ENCODE measurements at places on chromosomes 16 and 17. TPM values are rescaled to one million over a fixed set of nuclear protein-coding genes. Genes with fewer than 3 reads are reported as not detected.

The ZSCAN10 gene
- total RNA-seq, result not detected

The CES4A gene
- 10.4 TPM for total RNA-seq

The EPX gene
- total RNA-seq, result not detected

The MT3 gene
- total RNA-seq, result not detected

The ZNF469 gene
- 5.9 TPM for total RNA-seq

DNA sequence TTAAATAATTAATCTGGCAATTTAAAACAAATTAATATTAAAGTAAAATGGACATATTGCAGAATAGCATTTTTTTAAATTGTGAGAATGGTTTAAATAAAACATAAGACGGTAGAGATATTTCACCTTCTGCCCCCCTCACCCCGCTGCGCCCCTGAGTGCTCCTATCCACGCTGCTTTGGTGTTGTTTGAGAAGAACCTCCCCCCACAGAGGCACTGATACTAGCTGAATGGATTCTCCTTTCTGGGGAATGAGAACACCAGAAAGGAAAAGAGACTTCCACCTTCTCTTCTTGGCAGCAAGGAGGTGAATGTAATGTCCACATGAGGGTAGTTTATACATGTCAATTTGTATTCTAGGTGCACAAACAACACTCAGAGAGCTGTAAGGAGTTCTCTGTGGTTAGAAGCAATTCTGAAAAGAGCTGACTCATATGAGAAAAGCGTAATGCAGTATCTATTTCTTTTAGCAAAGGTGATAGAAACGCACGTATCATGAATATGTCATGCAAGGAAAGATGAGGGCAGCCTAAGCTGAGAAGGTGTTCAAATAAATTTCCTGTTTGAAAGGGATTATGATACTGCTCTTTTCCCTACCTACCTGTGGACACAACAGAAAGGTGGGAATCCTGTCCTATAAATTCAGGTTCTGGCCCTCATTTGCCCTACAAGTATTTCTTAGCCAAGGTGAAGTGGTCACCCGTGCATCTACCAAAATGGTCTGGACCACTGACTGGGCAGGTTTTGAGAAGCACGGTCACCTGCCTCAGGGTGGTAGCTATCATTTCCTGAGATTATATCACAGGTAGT, 126.9 kb downstream of the PARN start:
- H3K27me3 ChIP-seq, result no peaks in the 10 kb centered on the region
- no peak overlapping the region for H3K4me3 ChIP-seq
- no peaks in the 10 kb centered on the region for H3K4me1 ChIP-seq

- no peak overlapping the region for H3K4me3 ChIP-seq
- H3K36me3 ChIP-seq, result no peaks in the 10 kb centered on the region
- H3K27me3 ChIP-seq, result no peaks in the 10 kb centered on the region
- DNase-seq, result no peak
- no peaks in the 10 kb centered on the region for H3K4me1 ChIP-seq
Observed at GRCh38 chr16:26195225-26195624, 503.5 kb downstream of the HS3ST4 start.

- H3K27ac ChIP-seq, result no peak overlapping the region
- no peaks in the 10 kb centered on the region for H3K27me3 ChIP-seq
- H3K4me1 ChIP-seq, result peaks cover 5% of the 10 kb centered on the region
- no peak overlapping the region for H3K4me3 ChIP-seq
Observed at GRCh38 chr17:30926516-30926915, 4.8 kb downstream of the ADAP2 start.

DNA sequence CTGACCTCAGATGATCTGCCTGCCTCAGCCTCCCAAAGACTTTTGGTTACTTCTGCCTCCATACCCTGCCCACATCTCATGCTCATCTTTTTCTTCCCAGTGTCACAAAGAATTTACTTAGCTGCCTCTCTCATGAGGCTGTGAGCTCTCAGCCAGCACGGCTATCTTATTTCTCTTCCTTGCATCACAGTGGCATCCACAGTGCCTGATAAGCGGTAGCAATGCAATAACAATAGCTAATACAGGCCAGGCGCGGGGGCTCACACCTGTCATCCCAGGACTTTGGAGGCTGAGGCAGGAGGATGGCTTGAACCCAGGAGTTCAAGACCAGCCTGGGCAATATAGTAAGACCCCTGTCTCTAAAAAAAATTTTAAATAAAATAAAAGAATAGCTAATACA, 15.5 kb upstream of the MARVELD3 start:
- H3K27me3 ChIP-seq, result no peaks in the 10 kb centered on the region
- no peak overlapping the region for H3K27ac ChIP-seq
- DNase-seq, result no peak
- H3K4me1 ChIP-seq, result peaks cover 13% of the 10 kb centered on the region

GRCh38 chr17:75822119-75822799, 21.9 kb downstream of the UNC13D start:
- H3K4me3 ChIP-seq, result no peak overlapping the region
- peaks cover 9% of the 10 kb centered on the region for H3K4me1 ChIP-seq
- no peaks in the 10 kb centered on the region for H3K27me3 ChIP-seq
- no peak overlapping the region for H3K27ac ChIP-seq

GRCh38 chr17:33057564-33057963, 65.9 kb downstream of the SPACA3 start:
- H3K36me3 ChIP-seq, result no peaks in the 10 kb centered on the region
- H3K27ac ChIP-seq, result no peak overlapping the region
- H3K4me3 ChIP-seq, result no peak overlapping the region
- DNase-seq, result no peak
- no peaks in the 10 kb centered on the region for H3K27me3 ChIP-seq

- no peak for DNase-seq
- no peaks in the 10 kb centered on the region for H3K36me3 ChIP-seq
- no peaks in the 10 kb centered on the region for H3K4me1 ChIP-seq
- peaks cover 36% of the 10 kb centered on the region for H3K27me3 ChIP-seq
Observed at GRCh38 chr17:49932138-49932723, 36.8 kb upstream of the DLX4 start.

DNA sequence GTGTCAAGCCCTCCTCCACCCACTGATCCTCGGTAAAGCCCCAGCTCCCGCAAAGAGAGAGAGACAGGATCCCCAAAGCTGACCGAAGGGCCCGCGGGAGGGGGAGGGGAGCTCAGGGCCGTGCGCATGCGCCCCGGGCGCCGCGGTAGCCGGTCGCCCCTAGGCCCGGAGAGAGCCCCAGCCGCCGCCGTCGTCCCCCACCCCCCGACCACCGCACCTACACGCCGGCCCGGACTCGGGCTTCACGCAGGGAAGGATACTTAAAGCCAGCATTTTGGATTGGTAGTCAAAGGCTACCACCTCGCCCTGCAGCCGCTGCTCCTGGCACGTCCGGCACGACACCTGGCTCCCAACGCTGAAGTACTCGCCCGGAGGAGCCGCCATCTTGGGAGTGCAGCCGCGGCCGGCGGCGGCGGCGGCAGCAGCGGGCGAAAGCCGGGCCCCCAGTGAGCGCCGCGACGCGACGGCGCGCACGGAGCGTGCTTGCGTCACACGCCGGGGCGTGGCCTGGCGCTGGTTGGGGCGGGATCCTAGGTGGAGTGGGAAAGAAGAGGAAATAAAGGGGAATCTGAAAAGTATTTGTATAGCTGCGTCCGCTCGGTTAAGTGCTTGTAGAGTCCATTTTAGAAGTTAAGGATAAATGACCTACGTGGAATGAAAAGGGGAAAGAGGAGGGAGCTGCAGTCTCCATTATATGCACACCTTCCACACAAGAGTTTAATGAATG, at the start of gene LSM12:
Gene LSM12, minus strand, starts transcription at position 468 of the 727 bp plus-strand sequence. Its CDS starts 84 bp downstream, at position 384.
- H3K27me3 ChIP-seq, result no peaks in the 10 kb centered on the region
- H3K36me3 ChIP-seq, result no peaks in the 10 kb centered on the region
- peak within 1 kb of the TSS; percentile 75 for H3K4me3 ChIP-seq
- DNase-seq, result peak; percentile 96

- H3K36me3 ChIP-seq, result peaks cover 9% of the 10 kb centered on the region
- H3K4me3 ChIP-seq, result no peak overlapping the region
- no peak for DNase-seq
- H3K27me3 ChIP-seq, result no peaks in the 10 kb centered on the region
- no peak overlapping the region for H3K27ac ChIP-seq
Observed at GRCh38 chr16:17117906-17118577, 352.7 kb downstream of the XYLT1 start.

DNA sequence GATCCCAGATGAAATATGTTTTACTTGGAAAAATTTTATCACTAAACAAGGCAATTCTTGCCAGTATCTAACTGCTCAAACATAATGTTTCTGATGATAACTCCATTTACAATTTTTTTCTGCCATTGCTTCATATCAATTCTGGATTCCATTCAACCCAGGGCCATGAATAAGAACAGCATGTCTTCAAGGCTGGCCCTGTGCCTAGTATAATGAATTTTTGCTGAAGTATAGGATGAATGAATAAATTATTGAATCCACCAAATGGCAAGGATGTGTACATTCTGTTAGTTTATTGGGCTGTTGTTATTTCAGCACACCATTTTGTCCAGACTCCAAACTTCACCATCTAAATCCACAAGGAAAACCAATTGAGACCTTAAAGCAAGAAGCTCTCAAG, 414.7 kb downstream of the HS3ST3B1 start:
- no peaks in the 10 kb centered on the region for H3K4me1 ChIP-seq
- H3K27ac ChIP-seq, result no peak overlapping the region
- DNase-seq, result no peak
- H3K36me3 ChIP-seq, result no peaks in the 10 kb centered on the region
- no peak overlapping the region for H3K4me3 ChIP-seq

DNA sequence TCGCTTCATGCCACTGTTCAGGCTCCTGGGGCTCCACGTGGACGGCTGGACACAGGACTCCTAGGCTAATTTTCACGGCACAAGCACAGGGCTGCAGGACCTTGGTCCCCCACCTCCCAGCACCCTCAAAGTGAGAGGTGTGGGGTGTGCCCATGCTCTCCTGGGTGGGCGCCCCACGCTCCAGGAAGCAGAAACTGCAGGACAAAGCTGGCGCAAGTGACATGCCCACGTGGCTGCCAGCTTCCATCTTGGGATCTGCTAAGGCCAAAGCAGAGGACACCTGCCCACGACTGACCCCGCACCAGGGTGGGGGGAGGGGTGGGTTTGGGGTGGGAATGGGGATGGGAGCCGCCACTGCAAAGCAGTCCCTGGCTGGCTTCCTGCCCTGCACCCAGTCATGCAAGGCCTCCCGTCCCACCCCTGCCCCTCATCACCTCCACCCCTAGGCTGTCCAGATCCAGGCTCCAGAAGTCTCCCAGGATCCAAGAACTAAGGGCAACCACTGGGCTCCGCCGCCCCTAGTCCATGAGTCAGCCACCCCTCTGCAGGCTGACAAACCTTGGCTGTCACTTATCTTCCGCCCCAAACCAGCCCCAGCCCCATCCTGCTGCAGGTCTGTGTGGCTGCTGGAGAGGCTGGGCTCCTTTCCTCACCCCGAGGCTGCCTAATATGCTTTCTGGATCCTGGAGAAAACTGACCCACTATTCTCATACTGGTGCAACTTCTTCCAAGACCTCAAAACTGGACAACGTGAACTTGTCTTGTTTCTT, 11.1 kb downstream of the USP6 start:
- no peaks in the 10 kb centered on the region for H3K36me3 ChIP-seq
- H3K4me1 ChIP-seq, result peaks cover 7% of the 10 kb centered on the region
- no peak for DNase-seq
- H3K4me3 ChIP-seq, result no peak overlapping the region

GRCh38 chr16:55917373-55918160, 42.4 kb upstream of the CES5A start:
- no peak overlapping the region for H3K4me3 ChIP-seq
- H3K36me3 ChIP-seq, result no peaks in the 10 kb centered on the region
- no peak for DNase-seq
- H3K4me1 ChIP-seq, result no peaks in the 10 kb centered on the region
- no peak overlapping the region for H3K27ac ChIP-seq
- H3K27me3 ChIP-seq, result no peaks in the 10 kb centered on the region

- no peaks in the 10 kb centered on the region for H3K27me3 ChIP-seq
- no peak for DNase-seq
- H3K4me3 ChIP-seq, result no peak overlapping the region
- H3K27ac ChIP-seq, result no peak overlapping the region
Observed at GRCh38 chr17:71337938-71338337, 782.9 kb upstream of the SOX9 start.

DNA sequence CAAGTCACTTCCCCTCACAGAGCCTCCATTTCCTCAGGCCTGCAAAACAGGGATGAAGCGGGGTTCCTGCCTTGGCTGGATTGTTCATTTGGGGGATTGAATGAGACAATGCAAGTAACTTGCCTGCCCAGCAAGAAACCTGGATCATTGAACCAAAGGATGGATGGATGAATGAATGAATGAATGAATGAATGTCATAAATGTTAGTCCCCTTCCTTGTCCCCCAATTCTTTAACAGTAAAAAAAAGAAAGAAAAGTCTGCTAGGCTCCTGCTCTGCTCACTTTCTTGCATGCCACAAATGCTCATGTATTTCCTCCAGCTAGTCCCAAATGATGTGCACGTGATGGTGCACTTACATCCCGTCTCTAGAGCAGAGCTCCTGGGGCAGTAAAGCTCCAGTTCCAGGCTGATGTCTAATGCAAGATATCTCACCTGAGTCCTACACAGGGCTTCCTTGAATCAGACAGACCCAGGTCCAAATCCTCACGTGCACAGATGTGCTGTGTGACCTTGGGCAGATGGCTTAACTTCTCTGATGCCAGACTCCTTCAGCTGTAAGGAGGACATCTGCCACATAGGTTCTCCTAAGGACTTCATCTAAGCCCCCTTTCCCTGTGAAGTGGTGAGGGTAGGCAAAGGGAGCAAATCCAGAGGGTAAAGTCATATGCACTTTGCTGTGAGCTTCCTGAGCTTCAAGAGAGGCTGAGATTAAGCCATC, 45.5 kb downstream of the C16orf82 start:
- peaks cover 39% of the 10 kb centered on the region for H3K4me1 ChIP-seq
- no peaks in the 10 kb centered on the region for H3K36me3 ChIP-seq
- no peak overlapping the region for H3K27ac ChIP-seq
- H3K27me3 ChIP-seq, result no peaks in the 10 kb centered on the region
- no peak for DNase-seq

DNA sequence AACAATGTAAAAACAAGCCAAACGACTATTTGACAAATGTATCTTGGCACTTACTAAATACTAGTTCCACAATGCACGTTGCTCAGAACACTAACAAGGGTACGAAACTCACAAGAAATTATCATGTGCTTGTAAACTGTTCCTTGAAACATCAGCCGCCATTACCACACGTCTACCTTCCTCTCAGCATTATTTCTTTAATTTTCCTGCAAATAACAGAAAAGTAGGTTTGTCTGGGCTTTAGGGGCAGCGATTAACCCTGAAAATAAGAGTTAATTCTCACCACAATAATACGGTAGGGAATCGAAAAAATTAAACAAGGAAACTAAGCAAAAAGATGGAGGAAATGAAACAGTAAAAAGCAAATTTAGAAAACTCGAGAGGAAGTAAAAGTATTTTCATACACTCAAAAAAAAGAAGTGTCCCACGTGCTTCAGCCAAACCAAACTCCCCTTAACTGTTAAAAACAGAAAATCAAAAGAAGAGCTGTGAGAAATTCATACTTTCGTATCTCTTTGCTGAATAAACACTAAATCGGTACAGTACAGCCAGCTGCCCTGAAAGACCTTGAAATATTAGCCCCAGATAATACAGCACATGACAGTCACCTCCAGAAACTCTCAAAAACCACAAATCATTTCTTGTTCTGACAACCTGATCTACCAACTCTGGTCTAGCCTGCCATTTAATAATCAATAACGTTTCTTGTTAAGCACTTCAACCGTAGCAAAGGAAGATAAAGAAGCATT, 1.2 kb downstream of the ARHGAP17 start:
- no peaks in the 10 kb centered on the region for H3K36me3 ChIP-seq
- DNase-seq, result peak; percentile 69
- H3K27me3 ChIP-seq, result no peaks in the 10 kb centered on the region
- H3K4me1 ChIP-seq, result peaks cover 81% of the 10 kb centered on the region

Data from B cell (primary cell).